Globus pallidus (tissue), 1 donor: ENCODE measurements at places on chromosomes 7 and 10.

GRCh38 chr7:271266-272107, 18.5 kb upstream of the FOXL3 start:
- no peak for DNase-seq

- DNase-seq: peak; percentile 55
These were observed 117.6 kb upstream of the FAM204A start for GRCh38 chr10:118459642-118460193.

DNA sequence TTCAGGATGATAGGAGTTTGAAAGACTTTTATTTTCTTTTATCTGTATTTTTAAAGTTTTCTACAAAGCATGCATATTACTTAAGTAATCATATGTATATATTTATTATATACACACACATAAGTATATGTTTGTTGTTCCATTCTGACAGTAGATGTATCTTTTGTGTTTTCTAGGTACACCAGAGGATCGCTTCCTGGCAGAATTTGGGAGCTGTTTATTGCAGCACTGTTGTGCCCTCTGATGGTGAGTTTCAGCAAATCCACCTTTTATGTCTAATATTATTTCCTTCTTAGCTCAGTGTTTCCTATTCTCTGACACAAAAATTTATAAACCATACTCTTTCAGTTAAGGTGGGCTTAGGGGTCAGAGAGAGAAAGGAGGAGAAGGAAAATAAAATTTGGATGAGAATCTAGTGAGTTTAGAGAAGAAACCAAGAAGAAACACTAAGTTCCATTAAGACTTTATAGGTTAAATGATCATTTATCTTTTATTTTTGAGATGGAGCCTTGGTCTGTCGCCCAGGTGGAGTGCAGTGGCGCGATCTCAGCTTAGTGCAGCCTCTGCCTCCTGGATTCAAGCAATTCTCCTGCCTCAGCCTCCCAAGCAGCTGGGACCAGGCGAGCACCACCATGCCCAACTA, 59.2 kb upstream of the OIT3 start:
- peak; percentile 75 for DNase-seq

- no peak for DNase-seq
These were observed 240.5 kb downstream of the GLI3 start for GRCh38 chr7:41996381-41997035.

DNA sequence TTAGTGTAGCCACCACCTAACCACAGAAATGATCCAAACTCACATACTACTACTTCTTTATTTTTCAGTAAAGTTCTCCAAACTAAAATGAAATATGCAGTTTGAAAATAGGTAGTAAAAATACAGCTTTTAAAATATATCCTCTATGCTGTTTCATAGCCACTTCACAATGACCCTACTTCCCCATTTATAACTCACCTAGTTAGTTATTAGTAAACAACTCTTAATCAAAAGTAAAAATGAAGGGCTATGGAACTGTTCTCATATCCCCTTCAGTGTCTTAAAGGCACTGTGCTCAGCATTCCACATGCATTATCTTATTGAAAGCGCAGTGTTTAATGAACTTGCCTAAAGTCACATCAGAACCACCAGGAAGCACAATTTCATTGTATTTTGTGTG, 43.5 kb downstream of the KMT2C start:
- DNase-seq: no peak

- no peak for DNase-seq
These were observed 20.6 kb downstream of the BBIP1 start for GRCh38 chr10:110898391-110898790.

- DNase-seq: no peak
These were observed 27.7 kb upstream of the MYH16 start for GRCh38 chr7:99244939-99245338.

- no peak for DNase-seq
These were observed 32.5 kb downstream of the GHRHR start for GRCh38 chr7:30996256-30996655.

DNA sequence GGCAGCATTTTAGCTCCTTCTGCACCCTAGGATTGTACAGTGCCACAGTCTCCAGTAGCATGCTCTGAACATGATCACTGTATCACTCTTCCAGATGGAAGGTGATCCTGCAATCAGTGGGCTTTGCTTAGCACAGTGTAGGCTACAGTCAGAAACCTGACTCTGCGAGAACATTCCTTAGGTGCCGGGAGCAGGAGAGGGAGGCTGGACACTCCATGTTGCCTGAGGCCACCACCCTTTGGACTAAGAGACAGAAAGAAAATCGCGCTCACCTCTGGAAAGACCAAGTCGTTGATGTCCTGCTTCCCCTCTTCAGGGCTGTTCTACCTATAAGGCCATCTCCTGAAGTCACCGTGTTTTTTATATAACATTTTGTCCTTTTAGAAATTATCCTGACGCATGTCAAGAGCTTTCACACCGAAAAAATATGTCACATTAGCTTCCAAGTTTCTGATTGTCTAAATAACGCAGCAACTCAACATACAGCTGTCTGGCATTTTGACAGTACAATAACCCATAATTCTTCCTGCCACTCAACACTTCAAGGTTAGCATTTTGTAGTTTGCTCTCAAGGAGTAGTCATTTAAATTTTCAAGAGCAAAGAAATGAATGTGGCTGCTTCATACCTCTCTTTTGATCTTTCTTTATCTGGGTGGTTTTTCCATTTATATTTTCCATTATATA, 563.1 kb downstream of the LRMDA start:
- no peak for DNase-seq

GRCh38 chr10:4849555-4850242, 23.7 kb downstream of the AKR1E2 start:
- peak; percentile 82 for DNase-seq

- no peak for DNase-seq
These were observed 82.0 kb downstream of the FGFR2 start for GRCh38 chr10:121516093-121516865.
